ENCODE measurements at places on chromosomes 2 and 18.
A peak's percentile ranks its signal among the peaks of the same experiment; 100 is the strongest.

GRCh38 chr2:213086571-213086970 is 64.8 kb downstream of the IKZF2 start:
- DNase-seq: no peak

DNA sequence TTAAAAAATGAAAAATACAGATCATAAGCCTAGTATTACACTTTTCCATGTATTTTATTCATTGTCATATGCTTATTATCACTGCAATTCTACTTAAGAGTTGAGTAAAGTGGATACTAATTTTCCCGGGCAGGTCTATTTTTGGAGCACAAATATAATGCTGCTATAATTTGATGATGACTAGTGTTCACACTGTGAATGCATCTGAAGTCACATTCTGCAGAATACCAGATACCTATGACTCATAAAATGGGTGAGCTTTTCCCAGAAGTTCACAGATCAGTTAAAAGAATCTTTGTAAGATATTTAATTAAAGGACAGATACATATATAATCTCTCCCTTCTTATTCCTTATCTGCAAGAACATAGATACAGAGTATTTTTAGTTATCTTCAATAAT is 79.8 kb upstream of the MC4R start:
- DNase-seq: no peak

DNA sequence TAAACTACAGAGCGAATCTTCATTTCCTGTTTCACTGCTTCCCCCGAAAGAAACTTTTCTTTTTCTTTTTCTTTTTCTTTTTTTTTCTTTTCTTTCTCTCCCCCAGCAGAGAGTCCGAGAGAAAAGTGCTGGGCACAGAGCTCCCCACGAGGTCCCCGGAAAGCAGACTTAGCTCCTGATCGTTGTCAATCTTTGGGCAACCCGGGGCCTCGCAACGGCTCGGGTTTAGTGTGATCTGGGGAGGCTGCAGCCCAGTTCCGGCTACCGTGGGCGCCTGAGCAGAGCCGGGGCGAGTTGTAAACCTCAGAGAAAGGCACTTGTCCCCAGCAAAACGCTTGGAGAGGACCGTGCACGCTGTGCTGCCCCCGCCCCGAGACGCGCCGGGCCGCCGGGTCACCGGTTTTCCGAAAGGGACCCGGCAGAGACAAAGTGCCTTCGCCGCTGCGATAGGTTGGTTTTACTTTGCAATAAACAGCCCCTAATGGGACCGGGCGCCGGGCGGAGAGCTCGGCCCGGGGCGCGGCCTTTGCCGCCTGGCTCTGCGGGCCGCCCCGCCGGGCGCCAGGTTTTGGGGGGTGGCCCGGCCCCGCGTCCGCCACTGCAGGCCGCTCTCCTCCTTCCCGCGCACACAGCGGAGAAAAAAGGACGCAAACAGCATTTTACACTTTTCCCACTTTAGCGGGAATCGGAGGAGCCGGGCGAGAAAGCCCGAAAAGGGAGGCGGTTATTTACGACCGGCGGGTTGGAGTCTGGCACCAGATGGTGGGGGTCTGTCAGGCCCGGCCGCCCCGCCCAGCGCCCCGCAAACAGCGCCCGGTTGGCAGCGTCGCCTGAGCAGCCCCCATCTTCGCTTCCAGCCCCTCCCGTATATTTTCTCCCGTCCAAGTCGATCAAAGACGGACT is 136.0 kb downstream of the INSIG2 start:
- DNase-seq: peak; percentile 28

DNA sequence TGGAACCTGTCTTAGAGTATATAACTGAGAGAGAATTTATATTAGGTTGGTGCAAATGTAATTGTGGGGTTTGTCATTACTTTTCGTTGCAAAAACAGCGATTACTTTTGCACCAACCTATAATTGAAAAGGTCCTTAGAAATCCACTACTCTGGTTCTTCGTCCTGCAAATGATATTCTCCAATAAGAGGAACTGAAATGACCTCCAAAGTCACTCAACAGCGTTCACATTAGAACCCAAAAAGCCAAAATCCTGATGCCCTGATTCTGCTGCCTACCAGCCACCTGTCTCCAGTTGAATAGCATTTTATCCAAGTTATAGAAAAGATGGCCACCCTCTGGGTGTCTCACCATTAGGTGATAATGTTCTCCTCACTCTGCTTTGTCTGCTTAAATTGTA is 230.6 kb downstream of the SETBP1 start:
- no peak for DNase-seq

GRCh38 chr2:188601391-188601790 is 309.7 kb downstream of the GULP1 start:
- DNase-seq: no peak

GRCh38 chr2:128594953-128595677 is 276.4 kb upstream of the HS6ST1 start:
- DNase-seq: no peak

DNA sequence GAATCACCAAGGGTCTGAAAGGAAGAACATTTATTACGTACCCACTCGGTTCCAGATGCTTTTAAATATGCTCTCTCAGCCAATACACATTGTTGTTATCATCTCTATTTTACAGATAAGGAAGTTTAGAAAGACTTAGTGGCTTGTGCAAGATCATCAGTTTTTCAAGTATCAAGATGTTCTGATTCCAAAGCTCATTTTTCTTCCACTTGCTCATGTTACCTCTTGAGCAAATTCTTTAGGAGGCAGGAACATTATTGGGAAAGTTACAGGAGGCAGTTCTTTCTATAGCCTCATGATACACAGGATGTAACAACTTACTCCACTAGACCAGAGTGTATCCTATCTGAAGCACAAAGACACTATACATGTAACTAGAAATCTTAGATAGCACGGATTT is 65.0 kb upstream of the MMADHC start:
- DNase-seq: no peak

DNA sequence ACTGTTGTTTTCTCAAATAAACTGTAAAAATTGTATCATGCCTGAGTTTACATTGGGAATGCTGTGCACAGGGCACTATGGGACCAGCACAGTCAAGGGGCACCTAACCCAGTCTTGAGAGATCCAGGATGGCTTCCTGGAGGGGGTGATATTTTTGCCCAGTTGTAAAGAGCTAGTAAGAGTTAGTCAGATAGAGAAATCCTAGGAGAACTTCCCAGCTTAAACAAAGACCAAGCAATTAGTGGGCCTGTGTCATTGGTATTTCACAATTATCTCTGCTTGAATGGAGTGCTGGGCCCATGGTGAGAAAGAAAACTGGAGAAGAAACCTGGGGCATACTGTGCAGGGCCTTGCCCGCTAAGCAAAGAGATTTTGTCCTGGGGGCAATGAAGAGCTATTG is 12.2 kb downstream of the XDH start:
- no peak for DNase-seq

DNA sequence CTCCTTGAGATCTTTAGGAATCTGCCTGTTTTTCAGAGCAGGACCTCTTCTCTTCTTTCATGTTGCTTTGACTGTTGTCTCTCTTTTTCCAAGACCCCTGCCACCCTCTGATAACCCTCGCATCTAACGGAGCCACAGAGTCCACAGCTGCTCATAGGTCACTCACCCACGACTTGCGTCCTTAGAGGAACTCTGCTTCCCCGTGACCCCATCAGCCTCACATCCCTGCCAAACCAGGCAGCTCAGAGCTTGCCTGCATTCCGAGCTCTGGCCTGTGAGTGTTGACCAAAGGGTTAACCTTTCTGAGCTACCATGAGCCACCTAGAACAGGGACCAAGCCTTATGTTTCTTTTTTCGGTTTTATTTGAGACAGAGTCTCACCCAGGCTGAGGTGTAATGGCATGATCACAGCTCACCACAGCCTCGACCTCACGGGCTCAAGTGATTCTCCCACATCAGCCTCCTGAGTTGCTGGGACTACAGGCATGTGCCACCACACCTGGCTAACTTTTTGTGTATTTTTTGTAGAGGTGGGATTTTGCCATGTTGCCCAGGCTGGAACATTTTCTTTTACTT is 36.4 kb downstream of the CABLES1 start:
- no peak for DNase-seq

GRCh38 chr18:71986351-71987050 is 557.6 kb downstream of the CBLN2 start:
- DNase-seq: no peak

GRCh38 chr2:123976054-123976648 is 48.9 kb upstream of the CNTNAP5 start:
- no peak for DNase-seq

GRCh38 chr2:68009526-68009925 is 53.3 kb downstream of the C1D start:
- DNase-seq: no peak

- no peak for DNase-seq
Measured at GRCh38 chr18:61948846-61949438, 56.1 kb upstream of the RNF152 start.

- DNase-seq: no peak
Measured at GRCh38 chr18:13889671-13890070, 25.7 kb downstream of the MC2R start.

DNA sequence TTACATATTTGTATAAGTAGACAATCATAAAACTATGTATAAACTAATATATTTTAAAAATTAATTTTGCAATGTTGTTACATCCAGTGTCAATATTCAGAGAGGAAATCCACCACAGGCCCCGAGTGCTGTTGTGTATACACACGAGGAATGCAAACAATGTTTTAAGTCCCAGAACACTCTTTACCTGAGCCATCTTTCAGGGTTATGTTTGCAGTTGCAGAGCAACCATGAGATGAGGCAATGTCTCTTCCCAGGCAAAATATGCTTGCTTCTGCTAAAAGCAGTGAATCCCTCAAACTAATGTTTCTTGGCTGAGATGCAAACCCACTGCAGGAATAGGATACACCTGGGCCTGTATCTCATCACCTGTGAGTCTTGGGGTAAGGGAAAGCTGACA is 91.3 kb downstream of the ASXL2 start:
- no peak for DNase-seq

DNA sequence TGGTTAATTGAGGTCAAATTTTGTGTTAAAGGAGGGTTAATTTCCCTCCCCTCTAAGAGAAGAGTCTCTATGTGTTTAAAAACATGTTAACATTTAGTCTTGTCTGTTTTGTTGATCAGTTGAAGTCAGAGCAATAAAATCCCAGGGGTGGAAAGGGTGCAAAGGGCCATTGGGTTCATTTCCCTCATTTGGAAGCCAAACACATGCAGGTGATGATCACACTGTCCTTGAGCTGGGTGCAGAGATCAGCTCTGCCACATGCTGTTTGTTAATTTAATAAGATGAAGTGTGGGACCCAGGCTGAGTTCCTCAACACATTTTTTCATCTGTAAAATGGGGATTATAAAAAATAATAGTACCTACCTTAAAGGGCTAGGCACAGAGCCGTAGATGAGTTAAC is 260.9 kb downstream of the LPIN1 start:
- no peak for DNase-seq

GRCh38 chr2:236768393-236769140 is 198.9 kb downstream of the ACKR3 start:
- no peak for DNase-seq

- no peak for DNase-seq
Measured at GRCh38 chr2:215693193-215693998, 257.5 kb upstream of the FN1 start.

DNA sequence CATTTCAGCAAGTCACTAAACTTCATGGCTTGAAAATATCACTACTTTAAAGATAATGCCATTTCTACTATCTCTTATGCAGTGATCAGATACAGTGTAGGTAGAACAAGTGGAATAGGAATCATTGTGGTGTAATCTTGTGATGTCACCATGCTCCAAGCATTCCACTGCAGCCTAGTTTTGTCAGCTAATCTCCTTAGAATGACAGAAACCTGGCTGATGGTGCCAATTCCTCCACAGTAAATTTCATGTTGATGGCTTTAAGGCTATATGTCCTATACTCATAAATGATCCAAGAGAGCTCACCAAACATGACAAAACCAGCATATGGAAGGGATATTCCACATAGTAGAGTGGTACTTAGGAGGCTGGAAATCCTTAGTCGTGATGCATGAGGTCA is 184.9 kb downstream of the PDE1A start:
- no peak for DNase-seq

DNA sequence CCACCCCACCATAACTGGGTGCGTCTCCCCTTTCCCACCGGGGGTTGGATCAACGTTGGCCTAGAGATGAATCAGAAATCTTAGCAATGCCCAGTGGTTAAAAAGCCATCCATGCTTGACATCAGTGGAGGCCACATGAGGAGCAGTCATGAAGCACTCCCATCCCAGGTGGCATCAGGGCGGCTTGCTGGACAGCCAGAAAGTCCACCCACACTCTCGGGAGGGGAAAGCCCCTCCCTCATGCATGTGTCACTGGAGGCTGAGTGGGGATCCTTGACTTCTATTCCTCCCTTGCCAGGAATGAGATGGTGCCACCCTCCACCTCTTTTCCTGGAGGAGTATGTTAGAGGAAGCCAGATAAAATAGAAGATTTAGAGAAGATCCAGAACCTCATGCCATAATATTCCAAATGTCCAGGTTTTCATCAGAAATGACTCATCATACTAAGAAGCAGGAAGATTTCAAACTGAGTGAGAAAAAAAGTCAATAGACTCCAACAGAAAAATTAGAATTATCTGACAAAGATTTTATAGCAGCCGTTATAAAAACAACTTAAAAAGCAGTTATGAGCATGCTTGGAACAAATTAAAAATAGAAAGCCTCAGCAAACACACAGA is 507.1 kb upstream of the ID2 start:
- DNase-seq: no peak

DNA sequence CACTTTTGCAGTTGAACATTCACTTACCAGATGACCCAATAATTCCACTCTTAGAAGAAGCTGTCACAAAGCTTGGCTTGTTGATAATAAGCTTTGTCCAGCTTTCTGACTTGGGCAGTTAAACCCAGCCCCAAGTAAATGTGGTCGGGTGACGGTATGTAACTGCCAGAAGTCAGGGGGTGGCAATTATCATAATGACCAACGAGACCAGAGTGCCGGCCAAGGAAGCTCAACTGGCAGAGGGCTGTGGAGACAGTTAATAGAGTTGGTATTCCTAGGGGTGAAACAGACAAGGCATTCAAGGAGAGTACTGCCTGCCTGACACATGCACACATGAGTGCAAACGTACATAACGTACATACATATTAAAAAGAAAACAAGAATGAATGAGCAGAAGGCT is 116.7 kb downstream of the EIPR1 start:
- no peak for DNase-seq

DNA sequence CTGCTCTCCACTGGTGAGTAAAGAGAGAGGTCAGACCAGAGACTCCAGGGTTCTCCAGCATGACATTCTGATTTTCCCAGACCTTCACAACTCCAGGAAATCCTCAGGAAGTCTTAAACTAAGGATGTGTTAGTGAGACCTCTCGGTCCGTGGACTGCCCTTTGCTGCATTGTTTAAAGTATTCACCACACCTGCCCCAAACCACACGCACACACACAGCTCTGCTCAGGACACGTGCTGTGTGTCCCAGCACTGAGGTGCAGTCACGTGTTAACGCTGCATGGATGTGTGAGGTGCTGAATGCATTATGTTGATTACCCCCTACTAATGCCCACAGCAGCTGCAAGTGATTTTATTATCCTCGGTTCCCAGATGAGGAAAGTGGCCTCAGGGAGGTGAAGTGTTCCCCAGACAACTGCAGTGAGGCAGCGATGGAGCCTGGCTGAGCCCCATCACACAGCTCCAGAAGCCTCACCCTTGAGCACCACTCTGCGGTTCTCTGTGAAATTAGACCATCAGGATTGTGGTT is 68.4 kb downstream of the TRAPPC12 start:
- DNase-seq: no peak

GRCh38 chr2:14910654-14911053 is 278.1 kb downstream of the LRATD1 start:
- DNase-seq: no peak

Measured in CD4-positive, alpha-beta T cell treated with Interleukin-4 for 1 hour (primary cell).